MCF 10A (cell line): ENCODE measurements at places on chromosomes 6 and 20. TPM values are rescaled to one million over a fixed set of nuclear protein-coding genes. Genes with fewer than 3 reads are reported as not detected.

DNA sequence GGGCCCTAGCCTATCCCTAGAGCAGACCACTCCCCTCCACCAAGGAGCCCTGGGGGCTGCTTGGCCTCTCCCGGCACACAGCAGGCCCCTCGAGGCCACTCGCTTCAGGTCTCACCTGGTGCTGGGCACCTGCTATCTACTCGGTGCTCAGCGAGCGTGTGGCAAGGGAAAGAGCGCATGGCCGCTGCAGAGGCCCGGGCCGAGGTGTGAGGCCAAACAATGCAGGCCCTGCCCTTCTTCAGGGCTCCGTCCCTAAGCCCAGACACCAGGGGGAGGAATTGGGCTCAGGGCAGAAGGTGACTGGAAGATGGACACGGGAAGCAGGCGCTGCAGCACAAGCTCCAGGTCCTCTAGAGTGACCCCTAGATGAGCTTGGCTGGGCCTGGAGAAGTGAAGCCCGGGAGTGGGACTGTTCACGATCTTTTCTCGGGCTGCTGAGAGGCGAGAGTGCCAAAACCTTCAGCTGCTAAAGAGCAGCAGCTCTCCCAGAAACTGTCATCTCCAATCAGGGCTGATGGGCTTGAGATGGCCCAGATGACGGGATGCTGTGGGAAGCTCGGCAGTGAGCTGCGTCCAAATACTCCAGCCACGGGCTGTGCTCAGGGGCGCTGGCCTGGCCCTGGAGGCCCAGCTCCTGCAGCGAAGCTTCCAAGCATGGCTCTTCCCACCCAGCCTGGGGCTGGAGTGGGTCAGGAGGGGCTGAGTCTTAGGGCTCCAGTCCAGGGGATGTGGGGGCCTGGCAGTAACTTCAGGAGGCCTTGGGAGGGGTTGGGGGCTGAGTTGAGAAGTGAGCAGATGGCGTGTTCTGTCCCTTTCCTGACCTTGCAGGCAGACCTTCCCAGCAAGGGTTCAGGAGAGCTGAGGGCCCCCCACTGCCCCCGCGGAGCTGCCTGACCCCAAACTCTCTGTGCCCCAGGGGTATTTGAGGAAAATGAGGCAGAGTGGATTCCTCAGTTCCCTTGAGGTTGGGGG, 43.7 kb downstream of the APCDD1L start:
- no peak for DNase-seq

GRCh38 chr6:15672291-15672690, 9.5 kb upstream of the DTNBP1 start:
- no peak for DNase-seq

GRCh38 chr6:37131104-37131959, 38.6 kb upstream of the PIM1 start:
- DNase-seq, result peak; percentile 68

DNA sequence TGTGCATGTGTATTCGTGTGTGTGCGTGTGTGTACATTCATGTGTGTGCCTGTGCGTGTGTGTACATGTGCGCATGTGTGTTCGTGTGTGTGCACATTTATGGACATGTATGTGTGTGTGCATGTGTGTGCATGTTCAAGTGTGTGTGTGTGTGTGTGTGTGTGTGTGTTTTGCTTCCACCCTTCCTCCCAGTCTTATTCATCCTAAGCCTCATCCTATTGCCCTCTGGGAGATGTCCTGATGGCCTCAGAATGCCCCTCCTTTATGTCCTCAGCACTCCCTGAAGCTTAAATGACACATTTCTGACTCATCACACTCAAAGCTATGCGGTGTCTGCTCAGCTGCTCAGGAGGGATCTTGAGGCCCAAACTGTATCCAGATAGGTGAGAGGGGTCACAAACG, 76.6 kb upstream of the CCDC167 start:
- DNase-seq, result peak; percentile 72

DNA sequence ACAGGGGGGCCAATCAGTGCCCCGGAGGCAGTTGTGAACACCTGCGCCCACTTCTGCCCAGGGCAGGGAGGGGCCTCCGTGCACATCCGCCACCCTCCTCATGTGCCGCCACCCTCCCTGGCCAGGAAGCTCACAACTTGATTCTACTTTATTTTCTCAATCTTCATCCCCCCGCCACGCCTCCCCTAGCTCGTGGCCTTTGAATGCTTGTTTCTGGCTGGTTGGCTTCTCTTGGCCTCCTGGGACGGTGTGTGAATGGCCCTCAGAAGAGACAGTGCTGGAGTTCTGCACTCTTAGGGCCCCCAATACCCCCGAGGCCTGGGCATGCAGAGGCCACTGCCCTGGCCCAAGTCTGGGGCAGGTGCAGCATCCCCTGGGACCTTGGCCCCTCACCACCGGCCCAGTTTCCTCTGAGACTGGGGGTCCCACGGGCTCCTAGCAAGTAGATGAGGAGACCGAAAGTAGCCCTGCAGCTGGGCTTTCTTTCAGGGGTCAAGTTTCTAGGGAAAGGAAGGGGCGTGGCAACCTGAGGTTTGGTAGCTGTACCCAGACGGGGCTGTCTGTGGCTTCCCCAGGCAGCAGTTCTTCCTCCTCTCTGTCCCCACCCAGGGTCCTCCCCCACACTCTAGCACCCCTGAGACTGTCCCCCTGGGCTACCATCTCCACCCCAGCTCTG, 1.3 kb downstream of the RGS19 start:
- no peak for DNase-seq

- no peak for DNase-seq
These were observed 203.2 kb downstream of the ZFAND3 start for GRCh38 chr6:38022688-38023087.

GRCh38 chr6:132188556-132189264, 212.6 kb downstream of the MOXD1 start:
- peak; percentile 61 for DNase-seq

DNA sequence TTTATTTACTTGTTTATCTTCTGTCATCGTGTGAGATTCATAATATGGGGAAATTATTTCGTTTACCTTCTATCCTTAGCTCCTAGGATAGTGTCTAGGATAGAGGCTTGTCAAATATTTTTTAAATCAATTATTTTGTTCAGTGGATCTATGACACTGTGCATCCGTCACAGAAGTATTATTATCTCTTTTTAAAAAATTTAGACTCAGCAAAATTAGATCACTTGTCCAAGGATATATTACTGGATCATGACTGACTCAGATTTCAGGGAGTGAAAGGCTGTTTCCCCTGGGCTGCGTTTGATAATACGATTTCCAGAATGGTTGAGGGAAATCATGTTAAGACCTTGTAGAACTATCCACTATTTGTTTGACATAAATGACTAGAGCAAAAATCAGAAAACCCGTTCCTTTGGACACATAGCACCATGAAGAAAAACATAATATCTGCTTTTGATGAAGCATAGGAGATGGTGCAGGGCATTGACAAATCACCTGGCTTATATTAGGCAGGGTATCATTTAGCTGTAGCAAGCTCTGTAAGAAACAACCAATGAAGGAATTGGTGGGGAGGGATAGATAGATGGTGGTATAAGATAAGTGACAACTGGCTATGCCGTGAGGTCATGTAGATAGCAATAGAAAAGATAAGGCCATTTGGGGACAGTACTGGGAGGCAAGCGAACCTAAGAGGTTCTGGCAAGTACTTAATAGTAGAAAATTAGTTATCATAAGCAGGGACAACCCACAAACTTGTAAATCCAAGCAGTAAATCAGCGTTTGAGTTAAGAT, 465.2 kb upstream of the MAN1A1 start:
- no peak for DNase-seq

DNA sequence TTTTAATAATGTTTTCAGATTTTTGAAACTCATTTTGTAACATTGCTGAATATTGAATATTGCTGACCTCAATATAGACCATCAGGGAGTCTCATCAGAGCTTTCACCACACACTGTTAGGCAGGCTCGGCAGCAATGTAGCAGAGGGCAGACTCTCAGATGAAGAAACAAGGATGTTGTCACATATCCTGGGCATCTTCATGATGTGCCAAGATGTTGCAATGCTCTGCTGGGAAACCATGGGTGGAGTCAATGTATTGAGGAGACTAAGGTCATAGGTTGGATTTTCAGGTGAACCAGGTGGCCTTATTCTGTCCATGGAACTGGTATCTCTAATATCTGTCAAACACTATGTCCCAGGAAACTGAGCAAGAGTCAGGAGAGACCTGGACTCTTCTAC, 27.3 kb downstream of the NR2E1 start:
- DNase-seq, result peak; percentile 87

GRCh38 chr6:11744101-11744500, 34.5 kb downstream of the ADTRP start:
- DNase-seq, result no peak

ZSCAN23 gene
- 3.0 and 4.7 TPM in 2 replicates for total RNA-seq

OTOR gene
- not detected in 2 replicates for total RNA-seq

HLA-DQB2 gene
- total RNA-seq, result not detected in 2 replicates

MUC22 gene
- not detected in 2 replicates for total RNA-seq
